ENCODE measurements at places on chromosomes 7 and 10.

GRCh38 chr10:87093632-87094372 lies 841 bp downstream of the GLUD1 start:
- DNase-seq, result peak; percentile 92

DNA sequence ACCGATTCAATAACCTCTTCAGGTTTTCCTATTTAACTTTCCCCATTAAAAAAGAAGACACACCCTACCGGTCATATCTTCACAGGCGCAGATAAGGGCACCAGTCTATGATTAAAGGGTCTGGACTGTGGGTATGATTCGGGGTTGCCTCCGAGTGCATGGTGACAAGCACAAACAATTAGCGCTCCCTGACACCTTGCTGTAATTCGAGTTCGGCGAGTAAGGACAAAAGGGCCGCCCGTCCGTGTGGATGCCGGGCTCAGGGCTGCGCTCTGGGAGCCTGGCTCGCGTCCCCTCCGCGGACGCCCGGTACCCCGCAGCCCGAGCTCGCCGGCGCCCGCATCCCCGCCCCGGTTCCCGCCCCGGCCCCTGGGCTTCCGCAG lies 111.9 kb upstream of the RHEB start:
- no peak for DNase-seq

- DNase-seq, result no peak
Observed at GRCh38 chr10:62584731-62585130, 210.6 kb downstream of the ZNF365 start.

- no peak for DNase-seq
Observed at GRCh38 chr10:16853809-16854208, 36.6 kb upstream of the RSU1 start.

GRCh38 chr10:110067960-110068770 lies 60.4 kb downstream of the ADD3 start:
- DNase-seq, result no peak

GRCh38 chr7:107474104-107474521 lies 4.3 kb downstream of the GPR22 start:
- DNase-seq, result no peak

- DNase-seq, result no peak
Observed at GRCh38 chr10:75538144-75538543, 106.7 kb downstream of the LRMDA start.

GRCh38 chr10:128324058-128324827 lies 198.0 kb upstream of the MKI67 start:
- DNase-seq, result peak; percentile 48

- no peak for DNase-seq
Observed at GRCh38 chr10:77865580-77866324, 60.8 kb downstream of the DLG5 start.

GRCh38 chr7:46834921-46835320 lies 747.0 kb downstream of the TNS3 start:
- no peak for DNase-seq

- DNase-seq, result no peak
Observed at GRCh38 chr10:25758041-25758457, 176.0 kb upstream of the MYO3A start.

GRCh38 chr10:85545874-85546273 lies 820.7 kb downstream of the GRID1 start:
- no peak for DNase-seq

- no peak for DNase-seq
Observed at GRCh38 chr7:113282875-113283274, 164.5 kb upstream of the SMIM30 start.

DNA sequence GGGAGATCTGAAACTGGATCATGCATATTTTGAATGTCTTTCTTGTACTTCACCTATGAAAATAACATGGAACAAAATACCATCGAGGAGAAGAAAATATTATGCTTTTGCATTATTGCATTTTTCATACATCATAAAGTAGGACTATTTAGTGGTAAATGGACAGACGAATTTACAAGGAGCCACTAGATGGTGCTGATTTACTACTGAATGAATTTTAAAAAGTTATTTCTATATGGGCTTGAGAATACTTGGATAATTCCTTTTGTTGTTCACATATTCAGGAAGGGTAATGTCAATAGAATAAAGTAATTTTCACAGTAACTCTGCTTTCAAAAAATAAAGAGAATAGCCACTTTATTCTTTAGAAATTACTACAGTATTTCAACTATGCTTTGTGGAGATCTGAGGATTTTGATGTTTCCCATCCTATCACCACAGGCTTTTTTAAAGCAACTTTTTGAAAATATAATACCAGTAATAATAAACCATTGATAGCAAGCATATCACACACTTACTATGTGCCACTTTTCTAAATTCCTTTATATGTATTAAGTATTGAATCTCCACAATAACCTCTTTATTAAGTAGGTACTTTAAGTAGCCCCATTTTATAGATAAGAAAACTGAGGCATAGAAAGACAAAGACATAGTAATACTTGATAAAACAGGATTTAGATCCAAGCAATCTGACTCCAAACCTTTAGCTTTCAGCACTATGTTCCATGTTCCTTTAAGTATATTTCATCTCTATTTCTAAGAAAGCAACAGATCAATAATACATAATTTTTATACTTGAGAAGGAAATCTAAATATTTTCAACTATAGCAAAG lies 38.6 kb downstream of the NEBL start:
- no peak for DNase-seq

DNA sequence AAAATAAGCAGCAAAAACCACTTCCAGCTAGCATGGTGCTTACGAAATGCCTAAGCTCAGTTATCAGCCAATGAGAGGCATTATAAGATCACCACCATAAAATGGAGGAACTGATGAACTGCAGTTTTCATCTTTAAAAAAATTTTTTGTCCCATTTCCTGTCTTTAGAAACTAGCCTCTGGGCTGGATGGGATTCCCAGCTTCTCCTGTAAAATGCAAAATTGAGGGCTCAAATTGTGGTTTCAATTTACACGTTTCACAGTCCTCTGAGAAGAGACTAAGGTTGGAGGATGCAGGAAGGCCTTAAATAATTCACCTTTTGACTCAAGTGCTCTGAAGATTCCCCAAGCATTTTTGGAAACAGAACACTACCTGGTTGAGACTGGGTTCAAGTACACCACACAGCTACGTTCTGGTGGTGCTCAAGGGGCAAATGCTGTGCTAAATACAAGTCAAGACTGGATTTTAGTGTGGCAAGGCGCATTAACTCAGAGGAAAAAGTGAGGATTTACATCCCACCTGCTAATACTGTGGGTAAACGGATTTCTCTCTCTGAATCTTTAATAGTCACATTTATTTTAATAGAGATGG lies 951 bp downstream of the ZNF25 start:
- DNase-seq, result no peak

GRCh38 chr10:102150970-102151773 lies 1.0 kb upstream of the NOLC1 start:
- no peak for DNase-seq

DNA sequence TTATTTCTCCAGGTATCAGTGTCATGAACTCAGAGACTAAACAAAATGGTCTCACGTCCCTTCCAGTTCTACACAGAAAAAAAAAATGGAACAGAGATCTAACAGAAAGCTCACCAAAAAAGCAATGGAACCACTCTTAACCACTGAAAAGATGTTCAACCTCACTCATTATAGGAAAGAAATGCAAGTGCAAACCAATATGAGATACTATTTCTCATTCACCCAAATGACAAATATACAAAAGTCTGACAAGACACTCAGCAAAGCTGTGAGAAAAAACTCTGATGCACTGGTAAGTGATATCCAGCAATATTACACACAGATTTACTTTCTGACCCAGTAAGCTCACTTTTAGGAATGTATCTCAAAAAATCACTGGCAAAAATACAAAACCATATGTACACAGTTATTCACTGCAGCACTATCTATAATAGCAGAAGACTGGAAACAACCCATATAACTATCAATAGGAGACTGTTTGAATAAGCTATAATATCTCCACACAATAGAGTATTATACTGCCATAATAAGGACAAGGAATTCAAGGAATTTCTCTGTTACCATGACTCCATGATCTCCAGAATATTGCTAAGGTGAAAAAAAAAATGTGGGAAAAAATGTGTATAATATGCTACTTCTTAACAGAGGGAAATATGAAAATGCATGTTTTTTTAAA lies 36.6 kb downstream of the ABI1 start:
- no peak for DNase-seq

- DNase-seq, result no peak
Observed at GRCh38 chr10:108052981-108053380, 888.5 kb upstream of the SORCS1 start.

GRCh38 chr7:85039196-85039923 lies 147.5 kb downstream of the SEMA3D start:
- DNase-seq, result no peak

GRCh38 chr7:148628011-148628410 lies 37.4 kb downstream of the C7orf33 start:
- DNase-seq, result no peak

- DNase-seq, result no peak
Observed at GRCh38 chr10:36597756-36598320, 527.6 kb upstream of the ANKRD30A start.

DNA sequence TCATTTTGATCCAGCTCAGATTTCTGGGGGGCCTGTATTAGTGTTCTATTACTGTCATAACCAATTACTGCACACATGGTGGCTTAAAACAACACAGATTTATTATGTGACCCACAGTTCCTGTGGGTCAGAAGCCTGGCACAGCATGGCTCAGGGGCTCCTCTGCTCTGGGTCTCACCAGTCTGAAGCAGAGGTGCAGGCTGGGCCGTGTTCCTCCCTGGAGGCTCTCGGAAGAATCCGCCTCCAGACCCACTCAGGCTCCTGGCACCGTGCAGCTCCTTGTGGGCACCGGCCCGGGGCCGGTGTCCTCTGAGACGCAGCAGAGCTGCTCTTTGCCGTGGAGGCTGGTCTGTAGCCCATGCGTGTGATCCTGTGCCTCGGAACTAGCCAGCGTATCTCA lies 61.5 kb downstream of the RAMP3 start:
- no peak for DNase-seq

DNA sequence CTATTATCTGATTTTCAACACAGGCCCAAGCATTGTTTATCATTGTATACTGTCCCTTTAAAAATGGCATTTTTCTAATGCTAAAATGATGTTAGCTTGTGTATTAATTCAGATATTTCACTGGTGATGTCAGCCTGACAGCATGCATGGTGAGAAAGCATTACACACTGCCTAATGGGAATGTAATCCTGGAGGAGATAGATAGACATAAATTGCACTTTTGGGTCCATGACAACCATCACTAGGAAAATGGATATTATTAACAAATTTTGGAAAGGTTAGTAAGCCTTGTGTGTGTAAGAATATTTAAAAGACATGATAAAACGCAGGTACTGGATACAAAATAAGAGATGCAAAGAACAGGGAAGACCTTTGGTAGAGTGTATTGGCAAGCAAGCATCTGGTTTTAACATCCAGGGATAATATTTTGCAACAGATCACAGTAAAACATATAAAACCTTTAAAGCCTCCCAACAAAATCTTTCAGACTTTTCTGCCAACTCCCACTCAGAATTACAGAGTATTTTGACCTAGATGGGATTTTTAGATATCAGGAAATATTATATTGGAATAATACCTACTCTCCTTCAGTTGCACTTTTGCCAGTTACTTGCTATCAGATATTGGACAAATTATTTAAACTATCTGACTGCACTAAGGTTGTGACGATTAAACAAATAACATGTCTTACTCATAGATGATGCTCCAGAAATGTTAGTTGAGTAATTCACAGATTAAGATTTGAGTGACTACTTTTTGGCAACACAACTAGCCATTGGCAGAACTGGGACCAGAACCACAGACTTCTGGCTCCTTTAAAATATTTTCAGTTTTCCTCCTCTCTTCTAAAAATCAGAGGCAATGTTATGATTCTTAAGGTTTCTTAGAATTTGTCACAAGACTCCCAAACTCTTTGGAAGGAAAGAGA lies 291.6 kb upstream of the SEMA3C start:
- no peak for DNase-seq

- no peak for DNase-seq
Observed at GRCh38 chr10:70850097-70850496, 34.3 kb downstream of the SGPL1 start.

GRCh38 chr10:123284022-123284421 lies 129.8 kb downstream of the BUB3 start:
- no peak for DNase-seq

DNA sequence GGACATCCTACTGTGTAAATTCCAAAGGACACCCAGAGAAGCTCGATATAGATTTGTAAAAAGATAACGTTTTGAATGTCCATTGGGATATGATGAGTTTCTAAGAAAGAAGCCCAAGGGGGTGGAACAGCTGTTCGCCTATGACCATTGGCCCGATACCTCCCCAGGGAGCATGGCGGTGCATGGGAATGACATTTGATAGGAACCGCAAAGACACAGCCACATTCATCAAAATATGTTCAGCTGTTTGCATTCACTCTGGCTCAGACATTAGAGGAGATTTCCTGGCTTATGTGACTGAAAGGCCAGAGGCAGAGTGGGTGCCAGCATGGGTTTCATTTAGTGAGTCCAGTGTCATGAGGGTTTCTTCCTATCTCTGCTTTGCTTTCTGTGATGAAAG lies 56.0 kb upstream of the BAIAP2L1 start:
- DNase-seq, result no peak

GRCh38 chr7:156918635-156919034 lies 25.7 kb upstream of the LMBR1 start:
- no peak for DNase-seq

- DNase-seq, result peak; percentile 59
Observed at GRCh38 chr7:149495785-149496641, 1.6 kb downstream of the ZNF746 start.

DNA sequence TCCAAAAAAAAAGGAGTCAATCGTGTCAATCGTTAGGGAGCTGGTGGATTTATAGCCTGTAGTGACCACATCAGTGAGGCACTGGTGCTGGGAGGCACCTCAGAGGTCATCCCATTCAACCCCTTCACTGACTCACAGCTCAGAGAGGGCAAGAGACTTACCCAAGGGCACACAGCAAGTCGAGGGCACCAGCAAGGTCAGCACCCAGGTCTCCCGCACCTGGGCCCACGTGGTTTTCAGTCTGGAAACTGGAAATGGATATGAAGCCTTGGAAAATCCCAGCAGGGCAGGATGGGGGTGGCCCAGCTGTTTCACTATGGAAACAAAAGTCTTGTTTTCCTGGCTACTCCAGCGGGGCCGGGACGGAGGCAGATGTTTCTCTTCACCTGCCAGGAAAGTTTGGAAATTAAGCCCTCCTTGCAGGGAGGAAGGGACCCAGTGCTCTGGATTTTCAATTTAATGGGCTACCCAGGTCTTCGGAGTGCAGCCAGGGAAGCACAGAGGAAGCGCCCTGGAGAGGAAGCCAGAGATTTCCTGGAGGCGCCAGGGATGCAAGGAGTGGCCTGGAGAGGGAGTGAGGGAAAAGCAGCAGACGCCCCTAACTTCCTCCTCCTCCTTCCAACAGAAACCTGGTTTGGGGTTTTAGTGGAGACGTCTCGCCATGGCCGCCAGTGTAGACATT lies 157.2 kb upstream of the TNRC18 start:
- DNase-seq, result no peak

Measured in upper lobe of left lung (tissue), 6 donors.